ENCODE measurements at places on chromosomes 7 and 10.

- no peak for DNase-seq
Observed at GRCh38 chr7:150903606-150904005, 51.3 kb downstream of the AOC1 start.

- DNase-seq = no peak
Observed at GRCh38 chr10:78696791-78697395, 371.9 kb upstream of the ZMIZ1 start.

DNA sequence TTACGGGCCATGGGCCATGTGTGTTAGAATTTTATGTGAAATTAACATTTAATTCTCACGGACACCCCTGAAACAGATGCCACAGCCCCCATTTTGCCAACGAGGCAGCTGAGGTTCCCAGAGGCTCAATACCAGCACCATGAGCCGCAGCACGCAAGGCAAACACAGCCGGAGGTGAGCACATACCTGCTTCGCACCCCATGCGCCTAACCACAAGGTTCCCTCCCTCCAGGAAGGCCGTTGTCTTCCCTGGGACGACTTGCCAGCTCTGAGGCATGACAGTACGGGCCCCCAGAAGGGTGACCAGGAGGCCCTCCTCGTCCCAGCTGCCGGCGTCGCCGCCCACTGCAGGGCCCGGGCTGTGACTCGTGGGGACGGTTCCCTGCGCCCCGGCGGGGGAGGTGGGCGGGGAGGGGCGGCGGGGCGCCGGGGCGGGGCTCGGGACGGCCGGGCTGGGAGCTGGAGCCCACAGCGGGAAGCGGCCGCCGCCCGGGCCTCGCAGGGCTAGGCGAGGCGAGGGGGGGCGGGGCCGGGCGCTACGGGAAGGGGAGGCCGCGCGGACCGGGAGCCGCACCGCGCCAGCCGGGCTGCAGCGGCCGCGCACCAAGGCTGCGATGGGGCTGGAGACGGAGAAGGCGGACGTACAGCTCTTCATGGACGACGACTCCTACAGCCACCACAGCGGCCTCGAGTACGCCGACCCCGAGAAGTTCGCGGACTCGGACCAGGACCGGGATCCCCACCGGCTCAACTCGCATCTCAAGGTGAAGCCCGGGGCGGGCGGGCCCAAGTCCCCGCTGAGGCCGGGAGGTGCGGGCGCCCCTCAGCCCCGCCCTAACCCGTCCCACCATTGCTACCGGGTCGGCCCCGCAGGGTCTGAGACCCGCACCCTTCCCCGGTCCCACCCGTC is at the start of gene CAV2:
Gene CAV2 (plus strand): TSS at position 571 of the 910 bp plus-strand sequence. CDS start 44 bp downstream, at position 615.
- no peak for DNase-seq

DNA sequence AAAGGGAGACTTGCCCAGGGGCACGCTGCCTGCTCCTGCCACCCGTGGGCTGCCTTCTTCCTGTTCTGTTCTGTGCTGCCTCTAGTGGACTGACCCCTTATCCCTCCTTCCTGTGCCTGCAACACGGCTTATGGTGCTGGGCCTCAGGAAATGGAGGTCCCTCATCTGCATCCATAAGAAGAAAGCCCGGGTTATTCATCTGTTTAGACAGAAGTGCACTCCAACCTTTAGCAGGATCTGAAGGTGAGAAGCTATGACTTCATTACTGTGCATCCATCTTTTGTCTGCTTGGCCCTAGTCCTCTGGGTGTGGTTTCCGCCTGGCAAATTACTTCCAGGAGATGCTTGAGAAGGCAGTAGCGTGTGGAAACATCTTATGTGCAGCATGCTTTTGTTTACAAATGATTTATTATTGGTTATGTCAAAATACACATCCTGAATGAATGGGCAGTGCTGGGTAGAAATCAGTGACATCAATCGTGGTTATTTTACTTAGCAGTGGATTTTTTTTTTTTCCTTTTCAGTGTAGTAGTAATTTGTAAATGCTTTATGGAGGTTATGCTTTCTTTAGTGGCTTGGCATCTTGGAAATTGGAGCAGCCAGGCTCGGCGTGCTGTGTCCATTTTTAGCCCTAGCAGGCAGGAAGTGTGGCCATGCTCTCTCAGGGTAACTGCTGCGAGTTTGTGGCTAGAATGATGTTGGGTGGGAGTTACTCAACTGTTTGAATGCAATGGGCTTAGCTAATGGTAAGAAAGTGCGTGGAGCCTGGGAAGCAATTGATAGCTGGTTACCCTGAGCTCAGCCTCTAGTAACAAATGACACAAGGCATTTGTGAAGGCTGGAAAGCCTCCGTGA is 12.7 kb downstream of the PTPRE start:
- DNase-seq = peak; percentile 48

- no peak for DNase-seq
Observed at GRCh38 chr7:38179776-38180226, 1.8 kb downstream of the STARD3NL start.

GRCh38 chr7:51666266-51666665 is 349.7 kb upstream of the COBL start:
- no peak for DNase-seq

DNA sequence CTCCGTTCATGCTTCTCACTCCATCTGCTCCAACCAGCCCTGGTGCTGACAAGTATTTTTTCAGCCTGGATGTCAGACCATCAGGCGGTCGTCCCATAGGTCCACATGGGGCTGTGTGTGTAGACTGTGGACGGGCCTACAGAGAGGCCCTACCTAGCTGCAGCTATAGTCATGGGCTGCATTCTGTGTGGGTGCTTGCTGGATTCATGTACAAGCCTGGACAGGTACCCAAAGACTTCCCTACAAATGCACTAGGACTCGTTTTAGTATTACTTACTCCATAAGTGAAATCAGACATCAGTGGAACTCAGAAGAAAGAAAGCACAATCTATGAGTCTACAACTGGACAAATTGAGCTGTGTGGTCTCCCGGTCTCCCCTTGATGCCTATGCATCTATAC is 146.8 kb downstream of the PKD1L1 start:
- no peak for DNase-seq

GRCh38 chr7:131238347-131238931 is 89.2 kb upstream of the MKLN1 start:
- DNase-seq = no peak

DNA sequence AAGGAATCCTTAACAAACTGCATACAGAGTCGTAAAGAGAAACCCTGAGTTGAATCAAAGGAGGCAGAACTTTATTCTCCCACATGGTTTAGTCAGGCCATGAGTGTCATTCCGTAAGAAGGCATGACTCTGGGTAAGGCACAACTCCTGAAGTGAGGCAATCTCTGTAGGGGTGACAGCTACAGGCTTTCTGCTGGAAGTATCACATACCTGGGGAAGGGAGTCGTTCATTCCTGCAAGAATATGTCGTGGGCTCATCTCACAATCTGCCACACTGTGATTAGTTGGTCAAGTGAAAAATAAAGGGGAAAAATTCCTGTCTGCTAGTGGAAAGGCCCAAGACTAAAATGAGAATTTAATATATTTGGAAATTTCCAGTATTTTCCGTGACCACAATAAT is 392.6 kb downstream of the POM121L12 start:
- DNase-seq = no peak

GRCh38 chr10:109968953-109969759 is 38.6 kb upstream of the ADD3 start:
- DNase-seq = no peak

- no peak for DNase-seq
Observed at GRCh38 chr7:131687296-131687695, 130.9 kb upstream of the PODXL start.

Measured in AG09319 (cell line).